ENCODE measurements at places on chromosomes 7 and 10. TPM values are rescaled to one million over a fixed set of nuclear protein-coding genes. Genes with fewer than 3 reads are reported as not detected.

DNA sequence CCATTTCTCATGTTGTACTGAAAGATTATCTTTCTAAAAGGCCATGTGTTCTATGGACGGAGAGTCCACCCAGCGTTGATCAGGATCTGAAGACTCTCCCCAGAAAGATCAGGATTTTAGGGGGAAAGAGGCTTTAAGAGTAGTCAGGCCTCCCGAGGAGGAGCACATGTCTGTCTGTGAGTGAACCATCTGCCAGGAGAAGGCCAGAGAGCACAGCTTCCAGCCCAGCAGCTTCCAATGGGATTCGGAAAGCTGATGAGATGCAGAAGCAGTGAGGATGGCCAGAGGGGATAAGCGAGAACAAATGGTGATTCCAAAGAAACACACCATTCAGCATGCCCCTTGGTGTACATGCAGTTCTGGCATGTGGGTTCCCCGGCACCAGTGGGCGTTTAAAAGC is 88.5 kb upstream of the TCERG1L start:
- H3K27me3 ChIP-seq = no peaks in the 10 kb centered on the region
- H3K36me3 ChIP-seq = no peaks in the 10 kb centered on the region
- no peak overlapping the region for H3K27ac ChIP-seq
- DNase-seq = no peak

DNA sequence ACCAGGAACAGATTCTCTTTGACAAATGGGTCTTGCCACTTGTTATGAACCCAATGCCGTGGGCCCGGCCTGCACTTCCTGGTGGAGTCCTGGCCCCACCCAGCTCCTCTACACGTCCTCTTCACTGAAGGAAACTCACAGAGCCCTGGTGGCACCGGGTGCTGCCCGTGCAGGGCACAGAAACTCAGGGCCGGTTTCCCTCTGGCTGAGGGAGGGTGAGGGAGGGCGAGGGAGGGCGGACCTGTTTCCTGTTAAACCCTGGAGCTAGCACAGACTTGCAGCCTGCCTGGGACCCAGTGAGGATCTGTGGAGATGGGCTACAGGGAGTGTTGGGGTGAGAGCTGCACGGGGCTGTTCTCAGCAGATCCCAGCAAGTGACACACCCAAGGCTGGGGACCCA is 596.3 kb downstream of the PTPRN2 start:
- H3K36me3 ChIP-seq = no peaks in the 10 kb centered on the region
- no peak for DNase-seq
- no peak overlapping the region for H3K4me3 ChIP-seq
- no peaks in the 10 kb centered on the region for H3K4me1 ChIP-seq

CTAGE4 gene
- 18.7 TPM for polyA plus RNA-seq

NPSR1 gene
- polyA plus RNA-seq = 0.16 TPM

DNA sequence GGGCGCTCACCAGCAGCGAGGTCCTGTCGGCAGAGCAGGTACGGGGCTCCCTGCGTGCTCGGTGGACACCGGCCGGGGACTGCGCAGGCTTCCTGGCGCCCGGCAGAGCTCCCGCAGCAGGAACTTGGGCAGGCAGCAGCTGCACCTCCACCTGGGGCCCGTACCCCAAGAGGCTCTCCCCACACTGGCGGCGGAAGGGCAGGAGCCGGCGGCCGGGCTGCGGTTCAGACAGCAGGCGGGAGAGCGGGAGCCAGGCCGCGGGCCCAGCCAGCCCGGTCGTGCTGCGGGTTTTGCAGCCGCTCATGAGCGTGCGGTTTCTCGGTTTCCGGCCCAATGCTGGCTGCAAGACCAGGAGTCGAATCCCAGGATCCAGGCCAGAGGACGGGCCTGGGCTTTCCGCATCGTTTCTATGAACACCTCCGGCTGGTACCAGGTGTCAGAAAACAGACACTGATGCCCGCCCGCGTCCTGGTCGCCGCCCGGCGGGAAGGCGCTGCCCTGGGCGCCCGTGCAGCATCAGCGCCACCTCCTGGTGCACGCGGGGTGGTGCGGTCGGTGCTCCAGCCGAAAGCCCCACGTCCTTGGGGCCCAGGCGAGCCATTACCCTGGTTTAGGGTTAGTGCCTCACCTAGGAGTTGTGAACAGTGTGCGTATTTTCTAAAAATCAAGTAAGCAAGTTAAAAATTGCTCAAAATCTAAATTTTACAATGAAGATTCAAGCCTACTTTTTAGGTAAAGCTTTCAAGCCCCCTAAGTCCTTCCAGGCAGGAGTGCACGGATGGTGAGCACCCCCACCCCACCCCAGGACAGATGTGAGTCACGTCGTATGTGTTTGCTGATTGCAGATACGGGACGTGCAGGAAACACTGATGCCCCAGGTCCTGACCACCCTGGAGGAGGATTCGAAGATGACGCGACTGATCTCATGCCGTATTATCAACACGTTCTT is 47.4 kb upstream of the PRKAR1B start:
- H3K4me1 ChIP-seq = peaks cover 21% of the 10 kb centered on the region
- H3K36me3 ChIP-seq = peaks cover 73% of the 10 kb centered on the region
- no peak for DNase-seq
- H3K27ac ChIP-seq = no peak overlapping the region

DNA sequence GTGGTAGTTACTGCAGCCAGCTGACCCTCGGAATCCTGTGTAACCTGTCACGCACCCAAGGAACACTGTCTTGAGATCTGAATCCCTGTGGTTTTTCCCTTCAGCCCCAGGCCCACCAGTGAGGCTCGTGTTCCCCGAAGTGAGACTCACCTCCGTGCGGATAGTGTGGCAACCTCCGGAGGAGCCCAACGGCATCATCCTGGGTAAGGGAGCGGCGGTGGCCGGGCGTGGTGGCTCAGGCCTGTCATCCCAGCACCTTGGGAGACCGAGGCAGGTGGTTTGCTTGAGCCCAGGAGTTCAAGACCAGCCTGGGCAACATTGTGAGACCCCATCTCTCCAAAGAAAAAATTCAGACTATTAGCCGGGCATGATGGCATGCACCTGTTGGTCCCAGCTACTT is 549.9 kb upstream of the FOXK1 start:
- H3K27me3 ChIP-seq = no peaks in the 10 kb centered on the region
- H3K4me1 ChIP-seq = peaks cover 24% of the 10 kb centered on the region
- peaks cover 7% of the 10 kb centered on the region for H3K36me3 ChIP-seq
- no peak for DNase-seq
- H3K4me3 ChIP-seq = no peak overlapping the region
- H3K27ac ChIP-seq = no peak overlapping the region
